ENCODE measurements at places on chromosomes 2 and 18.

DNA sequence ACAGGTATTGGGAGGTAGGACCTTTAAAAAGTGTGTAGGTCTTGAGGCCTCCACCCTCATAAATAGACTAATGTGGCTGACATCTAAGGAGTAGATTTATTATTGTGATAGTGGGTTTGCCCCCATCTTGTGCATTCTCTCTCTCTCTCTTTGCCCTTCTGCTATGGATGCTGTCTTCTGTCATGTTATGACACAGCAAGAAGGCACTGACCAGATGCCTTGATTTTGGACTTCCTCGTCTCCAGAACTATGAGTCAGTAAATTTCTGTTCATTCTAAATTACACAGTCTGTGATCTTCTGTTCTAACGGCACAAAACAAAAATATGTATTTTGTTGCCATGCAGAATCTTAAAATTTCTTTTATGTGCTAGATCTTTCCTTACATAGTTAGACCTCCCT, 66.9 kb downstream of the ATAD2B start:
- no peak for DNase-seq

GRCh38 chr18:62365420-62365819, 40.3 kb downstream of the TNFRSF11A start:
- no peak for DNase-seq

- no peak for DNase-seq
Observed at GRCh38 chr2:46117379-46117778, 179.8 kb upstream of the EPAS1 start.

DNA sequence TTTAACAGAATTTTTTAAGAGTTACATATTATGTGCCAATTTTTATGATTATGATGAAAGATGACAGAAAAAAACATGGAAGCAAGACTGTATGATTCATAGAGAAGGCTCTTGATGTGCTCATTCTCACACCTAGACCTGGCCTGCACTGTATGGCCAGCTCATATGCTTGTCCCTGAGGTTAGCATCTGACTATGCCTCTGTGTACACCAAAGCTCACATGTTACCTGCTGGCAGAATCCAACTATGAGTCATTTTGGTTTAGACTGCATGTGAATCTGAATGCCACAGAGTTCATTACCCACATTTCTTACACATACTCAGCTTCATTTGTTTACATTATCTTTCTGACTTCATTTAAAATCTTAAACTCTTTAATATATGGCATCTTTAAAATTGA, 139.0 kb downstream of the DSC3 start:
- DNase-seq: no peak

- DNase-seq: no peak
Observed at GRCh38 chr2:128326346-128326745, 7.7 kb upstream of the HS6ST1 start.

GRCh38 chr2:33062665-33063250, 116.0 kb downstream of the LTBP1 start:
- no peak for DNase-seq

DNA sequence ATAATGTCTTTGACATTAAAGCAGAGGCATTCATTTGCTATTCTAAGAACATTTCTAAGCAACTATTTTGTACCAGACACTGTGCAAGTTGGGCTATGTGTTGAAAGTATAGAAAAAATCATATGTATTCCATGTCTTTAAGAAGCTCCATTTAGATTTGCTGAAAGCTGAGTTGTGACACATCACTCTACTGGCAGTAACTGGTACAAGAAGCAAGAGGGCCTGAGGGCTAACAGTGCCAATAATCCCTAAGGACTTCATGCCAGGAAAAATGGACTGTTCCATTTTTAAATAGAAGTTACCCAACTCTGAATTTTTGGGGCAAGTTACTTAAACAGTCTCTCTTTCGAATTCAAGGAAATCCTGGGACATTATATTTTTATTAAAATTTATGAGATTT, 178.7 kb downstream of the SRBD1 start:
- DNase-seq: no peak

DNA sequence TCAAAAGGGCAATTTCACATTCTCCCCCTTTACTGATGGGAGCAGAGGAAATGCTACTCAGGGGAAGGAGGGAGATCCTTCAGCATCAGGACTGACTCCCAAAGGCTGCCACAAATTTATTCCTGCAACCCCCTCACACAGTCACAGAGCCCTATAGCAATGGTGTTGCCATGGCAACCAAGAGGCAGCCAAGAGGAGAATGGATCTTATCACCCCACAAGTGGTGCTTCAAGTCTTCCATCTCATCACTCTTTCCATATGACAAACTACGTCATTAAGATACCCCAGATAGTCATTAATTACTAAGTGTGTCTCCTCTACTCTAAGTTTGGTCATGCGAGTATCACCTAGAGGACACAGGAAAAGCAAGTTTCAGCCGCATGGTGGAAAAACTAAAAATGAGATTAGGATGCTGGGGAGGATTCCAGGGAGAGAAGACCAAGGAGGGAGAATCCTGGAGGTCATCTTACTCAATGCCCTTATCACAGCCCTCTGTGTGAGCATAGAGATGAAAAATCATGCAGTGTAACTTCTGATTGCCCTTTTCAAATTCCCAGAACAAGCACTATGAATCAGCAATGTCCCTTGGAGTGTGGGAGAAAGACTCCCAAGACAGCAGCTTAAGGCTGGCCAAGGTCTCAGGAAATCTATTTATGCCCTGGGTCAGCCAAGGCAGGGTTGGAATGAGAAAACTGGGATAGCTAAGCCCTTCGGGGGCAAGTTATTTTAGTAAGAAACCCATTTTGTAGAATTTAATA, 885.7 kb upstream of the KLHL29 start:
- no peak for DNase-seq

GRCh38 chr2:164617466-164617865, 3.8 kb downstream of the GRB14 start:
- no peak for DNase-seq

DNA sequence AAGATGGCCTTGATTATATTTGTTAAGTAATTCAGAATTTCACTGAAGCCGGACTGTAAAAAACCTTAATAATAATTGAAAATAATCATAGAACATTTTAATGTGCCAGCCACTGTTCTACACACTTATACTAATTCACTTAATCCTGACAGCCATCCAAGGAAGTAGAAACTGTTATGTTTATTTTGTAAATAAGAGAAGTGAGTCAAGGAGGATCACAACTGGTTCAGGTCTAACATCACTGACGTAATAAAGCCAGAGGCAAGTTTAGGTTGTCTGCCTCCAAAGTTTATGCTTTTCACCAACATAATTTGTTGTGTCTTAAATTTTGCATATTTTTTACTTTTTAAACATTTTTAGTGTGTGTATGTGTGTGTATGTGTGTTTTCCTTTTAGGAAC, 436.1 kb downstream of the LRRTM4 start:
- no peak for DNase-seq

GRCh38 chr18:54086046-54086802, 138.2 kb downstream of the MBD2 start:
- DNase-seq: no peak

DNA sequence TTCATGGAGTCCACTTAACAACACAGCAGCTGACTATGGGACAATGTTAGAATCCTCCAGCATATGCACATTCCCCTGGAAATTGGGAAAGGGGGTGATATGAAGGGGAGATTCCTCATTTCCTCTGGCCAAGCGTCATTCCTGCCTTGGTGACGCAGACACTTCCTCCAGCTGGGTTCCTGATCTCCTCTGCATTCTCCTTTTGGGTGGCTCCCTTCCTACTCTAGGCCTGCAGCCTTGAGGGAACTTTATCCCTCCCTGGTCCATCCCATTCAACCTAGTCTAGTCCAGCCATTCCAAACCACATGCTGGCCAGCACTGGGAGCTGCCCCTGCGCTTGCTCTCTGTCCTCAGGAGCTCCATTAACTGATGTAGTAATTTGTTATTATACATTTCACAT, 216.8 kb downstream of the VAPA start:
- DNase-seq: no peak

DNA sequence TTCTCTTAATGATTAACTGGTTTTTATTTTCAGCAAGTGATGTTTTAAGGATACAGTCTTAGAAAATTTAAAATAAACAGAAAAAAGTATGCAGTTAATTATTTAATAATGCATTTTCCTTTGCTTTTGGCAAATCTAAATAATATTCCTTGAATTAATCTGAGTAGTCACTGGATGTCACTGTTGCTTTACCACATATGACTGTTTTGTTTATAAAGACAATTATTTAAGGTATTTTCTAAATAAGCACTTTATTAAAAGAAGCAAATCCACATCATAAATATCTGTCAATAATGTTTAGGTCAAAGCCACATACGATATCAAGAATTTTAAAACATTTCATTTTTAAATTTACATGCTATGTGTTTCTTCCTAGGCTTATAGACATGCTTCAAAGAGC, 40.6 kb upstream of the TFPI start:
- no peak for DNase-seq

DNA sequence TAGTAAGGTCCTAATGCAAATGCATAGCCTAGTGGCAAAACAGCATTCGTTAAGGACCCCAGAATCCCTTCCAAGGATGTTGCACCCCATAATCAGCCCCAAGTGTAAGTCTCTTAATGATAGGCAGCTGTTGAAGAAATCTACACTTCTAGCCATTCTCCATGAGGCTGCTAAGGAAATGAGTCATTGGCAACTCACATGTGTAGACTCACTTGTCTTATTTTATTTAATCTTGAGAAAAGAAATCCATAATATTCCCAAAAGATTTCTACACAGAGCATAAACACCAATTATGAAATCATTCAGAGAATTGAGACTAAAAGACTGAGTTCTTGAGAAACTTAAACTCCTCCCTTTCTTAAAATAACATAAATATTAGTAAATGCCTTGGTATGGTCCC, 52.4 kb downstream of the AKAIN1 start:
- no peak for DNase-seq

- no peak for DNase-seq
Observed at GRCh38 chr18:35435401-35435800, 58.3 kb upstream of the ZNF396 start.

DNA sequence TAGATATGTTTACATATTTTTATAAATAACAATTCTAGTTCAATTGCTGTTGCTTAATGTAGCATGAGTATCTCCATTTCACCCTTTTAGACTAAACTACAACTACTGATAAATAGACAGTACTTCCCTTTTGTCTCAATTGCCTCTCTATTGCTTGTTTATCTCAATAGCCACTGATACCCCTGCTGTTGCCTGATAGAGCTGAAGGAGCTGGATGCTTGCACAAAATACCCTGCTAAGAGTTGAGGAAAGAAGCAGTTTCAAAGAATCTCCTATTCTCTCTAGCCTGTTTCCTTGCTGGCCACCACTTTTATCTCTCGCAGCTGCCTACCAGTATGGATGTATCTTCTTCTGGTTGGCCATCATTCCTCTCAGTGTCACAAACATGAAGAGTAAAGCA, 16.9 kb upstream of the ZNF804A start:
- DNase-seq: no peak

DNA sequence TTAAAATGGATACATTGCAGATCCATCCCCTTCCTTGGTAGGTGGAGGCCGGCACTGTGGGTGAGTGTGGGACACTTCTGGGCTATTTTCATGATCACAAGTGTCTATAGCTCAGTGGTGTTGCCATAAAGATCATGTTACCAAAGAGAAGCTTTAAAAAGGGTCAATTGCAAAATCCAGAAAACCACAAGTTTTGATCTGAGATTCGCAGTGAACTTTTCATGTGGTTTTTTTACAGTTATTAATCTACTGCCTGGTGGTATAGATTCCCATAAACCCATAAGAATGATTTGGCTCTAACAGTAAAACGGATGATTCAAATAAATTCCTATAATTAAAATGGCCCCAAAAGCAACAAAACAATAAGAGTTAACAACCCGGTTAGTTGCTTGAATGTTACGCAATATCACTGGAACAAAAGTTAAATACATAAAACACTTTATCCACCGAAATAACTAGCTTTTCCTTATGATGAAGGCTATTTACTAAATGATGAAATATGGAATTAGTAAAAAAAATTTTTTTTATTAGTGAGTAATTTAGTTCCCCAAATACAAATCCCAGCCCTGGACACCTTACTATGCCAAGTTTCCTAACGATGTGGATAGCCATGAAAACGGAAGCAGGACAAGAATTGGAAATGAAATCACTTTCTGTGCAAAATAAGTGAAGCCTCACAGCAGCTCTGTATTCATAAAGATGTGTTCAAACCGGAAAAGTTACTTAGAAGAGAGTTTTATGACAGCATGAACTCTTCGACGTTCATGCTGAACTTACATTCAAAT, 95.6 kb upstream of the THOC1 start:
- DNase-seq: no peak

DNA sequence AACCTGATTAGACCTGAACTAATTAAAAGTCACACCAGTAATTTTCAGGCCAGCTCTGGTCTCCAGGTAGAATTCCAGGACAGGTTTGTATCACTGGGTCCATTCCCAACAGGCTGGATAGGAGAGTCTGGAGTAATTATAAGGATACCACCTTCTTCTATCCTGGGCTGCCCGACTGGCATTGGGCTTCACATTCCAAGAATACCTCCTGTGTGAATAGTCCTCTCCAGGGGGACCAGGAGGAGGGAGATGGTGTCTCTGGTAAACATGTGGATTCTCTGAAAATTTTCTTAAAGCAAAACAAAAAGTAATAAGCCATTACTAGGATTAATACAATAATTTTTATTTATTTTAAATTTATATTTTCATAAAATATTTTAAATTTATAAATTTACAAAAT, 17.3 kb downstream of the DUSP11 start:
- no peak for DNase-seq

DNA sequence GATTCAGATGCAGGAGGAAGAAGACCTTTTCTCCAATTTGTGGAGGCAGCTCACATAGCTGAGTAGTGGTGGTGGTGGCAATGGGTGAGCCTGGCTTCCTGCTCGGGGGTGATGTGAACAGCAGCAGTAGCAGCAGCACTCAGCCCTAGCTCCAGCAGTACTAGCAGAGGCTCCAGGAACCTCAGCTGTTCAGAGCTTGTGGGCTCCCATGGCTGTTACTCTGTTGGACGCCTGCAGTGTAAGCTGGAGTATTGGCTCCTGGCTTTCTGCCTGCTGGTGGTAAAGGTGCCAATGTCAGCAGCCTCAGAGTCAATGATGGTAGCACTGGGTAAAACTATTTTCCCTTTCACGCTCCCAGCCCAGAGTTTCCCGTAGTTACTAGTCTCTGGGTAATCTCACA, 3.1 kb upstream of the SEH1L start:
- DNase-seq: no peak

DNA sequence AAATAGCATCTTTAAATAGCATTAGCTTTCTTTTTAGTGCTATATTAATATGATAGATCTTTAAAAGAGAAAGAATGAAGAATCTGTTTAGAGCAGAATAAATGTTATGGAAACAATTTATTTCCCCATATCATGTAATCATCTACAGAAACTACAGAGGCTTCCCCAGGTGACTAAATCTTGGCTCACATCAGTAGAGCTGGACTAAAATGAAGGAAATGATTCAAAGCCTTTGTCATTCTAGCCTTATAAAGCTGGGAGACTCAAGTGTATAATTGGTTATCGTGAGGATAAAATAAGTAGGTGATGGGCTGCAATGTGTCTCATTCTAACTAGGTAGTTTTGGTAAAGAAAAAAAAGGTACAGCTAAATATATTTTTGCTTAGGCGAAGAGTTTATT, 83.2 kb upstream of the UNC80 start:
- no peak for DNase-seq

All from NCI-H2107 (cell line).